ENCODE measurements at places on chromosomes 4 and X. TPM values are rescaled to one million over a fixed set of nuclear protein-coding genes. Genes with fewer than 3 reads are reported as not detected.

ARHGEF38 gene
- 1.3 TPM for total RNA-seq

PDE5A gene
- 49.1 TPM for total RNA-seq

DNA sequence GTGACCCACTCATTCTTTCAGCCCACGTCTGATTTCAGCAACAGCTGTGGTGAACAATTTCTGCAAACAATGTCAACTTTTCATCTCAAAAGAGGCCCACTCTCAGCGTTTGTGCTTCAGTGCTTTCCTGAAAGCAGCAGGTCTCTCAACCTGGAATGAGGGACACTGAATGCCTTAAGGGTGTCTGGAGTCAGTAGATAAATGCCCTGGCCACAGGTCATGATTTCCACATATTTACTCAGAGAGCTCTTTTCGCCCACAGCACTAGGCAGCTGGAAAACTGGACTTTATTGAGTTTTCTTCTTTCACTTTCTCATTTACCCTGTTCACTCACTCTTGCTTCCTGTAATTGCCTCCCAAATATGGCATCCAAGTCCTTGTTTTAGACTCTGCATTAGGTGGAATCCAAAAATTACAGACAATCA is 52.8 kb downstream of the NPFFR2 start:
- no peak for DNase-seq

GRCh38 chrX:107742700-107743191 is 32.8 kb downstream of the TSC22D3 start:
- DNase-seq = peak; percentile 40

GRCh38 chr4:20646287-20646686 is 54.0 kb upstream of the PACRGL start:
- no peak for DNase-seq

- DNase-seq = no peak
Measured at GRCh38 chrX:12956704-12957534, 18.0 kb upstream of the TMSB4X start.

DNA sequence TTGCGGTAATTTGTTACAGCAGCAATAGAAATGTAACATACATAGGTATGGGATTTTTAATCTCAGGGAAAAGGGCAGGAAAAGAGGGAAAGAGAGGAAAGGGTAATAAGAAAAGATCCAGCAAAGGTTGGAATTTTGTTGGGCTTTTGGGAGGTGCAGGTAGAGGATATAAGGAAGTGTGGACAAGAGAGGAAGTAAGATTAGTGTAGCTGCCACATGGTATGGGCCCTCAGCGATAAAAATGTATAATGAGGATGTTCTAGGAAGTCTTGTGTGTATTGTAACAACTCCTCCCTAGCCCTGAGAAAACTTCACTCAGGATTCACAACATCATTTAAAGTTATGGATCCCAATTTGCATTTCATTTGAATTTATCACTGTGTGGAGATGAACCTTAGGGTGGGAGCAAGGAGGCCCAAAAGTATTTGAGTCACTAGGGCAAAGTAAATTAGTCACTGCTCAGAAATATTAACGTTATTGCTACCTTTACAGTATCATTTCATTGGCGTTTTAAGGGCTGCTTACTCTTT is 2.8 kb upstream of the IL21 start:
- DNase-seq = no peak

GRCh38 chr4:173642509-173642908 is 112.5 kb upstream of the HAND2 start:
- DNase-seq = no peak

BEX4 gene
- total RNA-seq = 24.9 TPM

Data from tongue (tissue), 3 donors.